Sigmoid colon (tissue), 7 donors: ENCODE measurements at places on chromosomes 1 and 21.

DNA sequence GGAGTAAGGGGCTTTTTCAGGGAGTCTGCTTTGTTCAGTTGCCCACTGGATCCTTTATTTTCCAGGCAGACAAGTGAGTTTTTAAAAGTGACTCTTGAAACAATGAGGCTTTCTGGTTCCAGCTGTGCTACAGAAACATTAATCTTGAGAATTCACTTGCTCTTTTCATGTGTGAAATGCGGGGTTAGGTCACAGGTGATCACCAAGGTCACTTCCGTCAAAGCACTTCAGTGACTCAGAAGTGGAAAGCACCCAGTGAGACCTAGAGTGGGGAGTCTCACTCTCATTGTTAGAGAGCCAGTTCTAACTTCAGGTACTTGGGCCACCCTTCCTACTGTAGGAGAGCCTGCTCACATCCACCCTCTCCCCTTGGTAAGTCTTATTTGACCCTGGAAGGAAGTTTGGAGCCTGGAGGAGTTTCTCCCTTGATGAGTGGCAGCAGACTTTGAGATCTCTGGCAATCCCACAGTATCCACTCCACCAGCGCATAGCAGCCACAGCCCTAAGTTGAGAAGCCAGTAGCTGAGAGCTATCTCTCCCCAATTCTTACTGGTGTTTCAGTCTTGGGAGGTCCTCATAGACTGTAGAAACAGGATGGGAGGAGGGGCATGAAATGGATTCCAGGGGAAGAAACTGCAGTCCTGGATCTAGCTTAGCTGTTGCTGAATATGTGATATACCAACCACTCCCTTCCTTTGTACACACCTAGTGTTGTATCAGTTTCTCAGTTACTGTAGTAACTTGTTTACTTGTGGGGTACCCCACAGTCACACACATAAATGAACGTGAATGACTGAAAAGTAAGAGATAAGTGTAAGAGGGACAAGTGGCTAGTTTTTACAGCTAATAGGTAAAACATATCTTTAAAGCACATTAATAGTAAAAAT is 3.1 kb downstream of the TACSTD2 start:
- no peak for DNase-seq

GRCh38 chr1:41394959-41395956 is 34.0 kb downstream of the FOXO6 start:
- peak; percentile 45 for DNase-seq

- DNase-seq: no peak
These were observed 38.3 kb downstream of the PRDM15 start for GRCh38 chr21:41840880-41841279.

DNA sequence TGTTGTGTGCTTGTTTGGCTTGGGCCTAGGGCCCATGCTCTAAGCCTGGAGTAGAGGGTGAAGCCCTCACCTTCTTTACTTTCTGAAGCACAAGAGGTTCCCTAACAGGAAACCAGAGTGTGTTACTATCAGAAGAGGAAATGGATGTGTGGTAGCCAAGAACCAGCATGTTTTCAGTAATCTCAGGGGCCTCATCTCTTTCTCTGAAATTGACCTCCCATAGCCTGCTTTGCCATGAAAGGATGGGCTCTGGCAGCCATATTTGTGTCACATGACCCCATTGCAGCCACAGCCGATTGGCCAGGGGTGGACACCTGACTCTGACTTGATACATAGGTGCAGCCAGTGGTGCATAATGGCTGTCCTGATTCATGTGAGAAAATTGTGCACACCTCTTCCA is 18.6 kb downstream of the A3GALT2 start:
- peak; percentile 22 for DNase-seq

DNA sequence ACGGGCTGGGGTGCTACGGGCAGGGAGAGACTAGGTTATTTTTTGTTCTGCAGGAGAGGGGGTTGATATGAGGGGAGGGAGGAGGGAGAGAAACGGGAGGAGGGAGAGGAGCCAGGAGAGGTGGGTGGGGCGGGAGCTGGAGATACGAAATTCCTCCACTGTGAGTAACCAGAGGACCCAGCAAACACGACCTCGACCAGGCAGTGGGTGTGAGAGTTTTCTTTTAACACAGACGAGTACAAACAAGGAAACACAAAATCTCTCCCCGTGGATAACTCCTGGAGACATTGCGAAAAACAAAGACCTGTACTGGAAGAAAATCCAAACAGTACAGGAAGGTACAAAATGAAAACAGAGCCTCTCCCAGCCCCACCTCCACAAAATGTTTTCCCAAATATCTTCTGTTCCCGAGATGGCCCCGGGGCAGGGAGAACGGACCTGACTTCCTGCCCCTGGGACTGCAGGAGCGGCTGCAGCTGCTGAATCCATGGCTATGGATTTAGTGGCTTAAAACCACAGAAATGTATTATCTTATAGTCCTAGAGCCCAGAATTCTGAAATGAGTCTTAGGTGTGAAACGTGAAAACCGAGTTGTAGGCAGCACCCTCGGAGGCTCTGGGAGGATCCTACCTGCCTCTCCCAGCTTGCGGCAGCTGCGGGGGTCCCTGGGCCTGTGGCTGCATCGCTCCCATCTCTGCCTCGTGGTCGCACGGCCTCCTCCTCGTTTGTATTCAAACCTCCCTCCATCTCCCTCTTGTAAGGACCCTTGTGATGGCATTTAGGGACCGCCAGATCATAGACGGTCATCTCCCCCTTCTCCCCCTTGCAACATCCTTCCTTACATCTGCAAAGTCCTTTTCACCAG is 82.2 kb downstream of the RIPK4 start:
- DNase-seq: no peak

GRCh38 chr1:234140388-234140787 is 232.9 kb upstream of the COA6 start:
- DNase-seq: no peak

- DNase-seq: peak; percentile 92
These were observed 22.5 kb upstream of the SLC27A3 start for GRCh38 chr1:153752571-153753195.
